T-helper 1 cell (primary cell): ENCODE measurements at places on chromosomes 12 and 14.

GRCh38 chr12:64077922-64078321 lies 144.2 kb downstream of the KICS2 start:
- no peak for DNase-seq

DNA sequence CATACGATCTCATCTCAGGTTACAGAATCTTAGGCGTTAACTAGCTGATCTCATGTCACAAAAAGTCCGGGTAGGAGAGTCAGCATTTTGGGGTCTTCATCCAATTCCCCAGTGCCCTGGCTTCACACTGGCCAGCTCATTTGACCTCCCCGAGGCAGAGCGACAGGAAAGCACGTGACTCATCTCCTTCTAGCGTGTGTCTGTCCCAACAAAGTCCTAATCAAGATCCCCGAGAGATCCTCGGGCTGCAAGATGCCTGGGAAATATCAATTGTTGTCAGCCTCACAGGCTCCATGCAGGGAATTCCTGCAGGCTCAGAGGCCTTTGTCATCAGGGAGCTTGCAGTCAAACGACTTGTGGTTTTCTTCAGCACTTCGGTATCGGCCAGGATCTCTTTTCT lies 57.5 kb downstream of the ZNF664 start:
- no peak for DNase-seq

- DNase-seq = no peak
Measured at GRCh38 chr14:105005329-105005928, 15.5 kb downstream of the CDCA4 start.

DNA sequence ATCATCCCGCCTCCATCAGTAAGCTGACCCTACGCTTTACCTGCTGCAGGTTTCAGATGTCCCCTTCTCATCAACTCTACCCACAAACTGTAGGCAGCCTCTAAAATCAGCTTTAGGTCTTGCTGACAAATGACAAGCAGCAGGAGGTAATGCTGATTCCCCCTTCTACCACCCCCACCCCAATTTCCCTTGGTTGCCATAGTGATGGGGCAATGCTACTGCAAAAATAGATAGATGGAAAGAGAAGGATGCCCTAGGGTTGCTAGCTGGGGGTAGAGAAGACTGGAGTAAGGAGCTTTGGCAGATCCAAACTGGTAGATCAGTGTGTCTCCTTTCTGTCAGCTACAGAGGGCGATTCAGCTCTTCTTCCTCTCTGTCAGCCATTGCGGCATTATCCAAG lies 19.8 kb upstream of the PDE1B start:
- no peak for DNase-seq

- DNase-seq = no peak
Measured at GRCh38 chr12:65612440-65612839, 211.8 kb upstream of the HMGA2 start.

DNA sequence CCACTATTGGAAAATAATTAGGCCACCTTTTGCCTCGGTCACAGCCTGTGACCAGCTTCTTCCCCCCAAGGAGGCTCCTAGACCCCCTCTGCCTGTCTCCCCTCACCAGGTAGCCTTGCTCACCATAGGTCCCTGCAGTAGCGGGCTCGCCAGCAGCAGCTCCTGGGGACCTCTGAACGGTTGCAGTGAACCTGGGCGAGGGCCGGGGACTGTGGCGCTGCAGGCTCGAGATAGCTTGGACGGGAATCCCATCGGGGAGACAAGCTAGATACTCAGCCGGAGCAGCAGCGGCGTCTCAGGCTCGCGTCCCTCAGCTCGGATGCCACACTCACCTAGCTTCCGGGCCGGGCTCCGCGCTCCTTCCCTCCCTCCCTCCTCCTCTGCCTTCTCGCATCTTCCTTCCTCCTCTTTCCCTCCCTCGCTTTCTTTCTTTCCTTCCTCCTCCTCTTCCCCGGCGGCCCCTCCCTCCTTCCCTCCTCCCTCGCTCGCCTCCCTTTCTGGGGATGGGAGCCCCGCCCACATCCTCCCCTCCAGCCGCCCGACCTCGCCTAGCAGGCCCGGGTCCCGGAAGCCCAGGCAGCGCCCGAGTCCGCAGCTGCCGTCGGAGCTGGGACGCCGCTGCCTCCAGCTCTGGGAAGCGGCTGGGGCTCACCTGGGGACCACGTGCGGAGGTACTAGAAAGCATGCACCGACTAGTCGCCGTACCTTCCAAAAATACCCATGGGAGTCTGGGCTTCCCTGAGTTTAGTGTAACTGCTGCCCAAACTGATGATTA lies at the start of gene BMP4:
TSS of gene BMP4 (minus strand) at position 399 of the 775 bp plus-strand sequence. CDS start 4,603 bp downstream, outside the sequence.
- DNase-seq = no peak

- DNase-seq = peak; percentile 15
Measured at GRCh38 chr12:10363914-10364814, 25.7 kb downstream of the KLRK1 start.
